Hematopoietic multipotent progenitor cell treated with erythropoietin and hydrocortisone succinate and interleukin-3 and kit ligand, for 8 days (in vitro differentiated cells): ENCODE measurements at places on chromosomes 6 and 20.
A peak's percentile ranks its signal among the peaks of the same experiment; 100 is the strongest.

DNA sequence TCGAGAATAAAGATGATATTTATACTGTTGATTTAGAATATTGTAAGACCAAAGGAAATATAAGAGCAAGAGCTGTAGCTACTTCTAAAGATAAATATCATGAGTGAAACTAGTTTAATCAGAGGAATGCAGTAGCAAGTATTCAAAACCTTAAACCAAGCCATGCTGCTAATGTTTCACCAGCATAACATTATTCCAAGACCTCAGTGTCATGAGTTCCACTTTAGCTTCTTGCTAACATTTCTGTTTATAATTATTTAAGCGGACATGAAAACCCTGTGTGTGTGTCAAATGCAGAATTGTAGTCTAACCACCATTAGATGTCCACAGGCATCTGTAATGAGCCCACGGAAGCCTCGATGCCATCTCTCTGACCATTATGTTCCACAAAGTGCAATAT is 752.6 kb upstream of the MARCKS start:
- no peak for DNase-seq

- DNase-seq = no peak
Measured at GRCh38 chr20:5842465-5842864, 92.3 kb downstream of the SHLD1 start.

DNA sequence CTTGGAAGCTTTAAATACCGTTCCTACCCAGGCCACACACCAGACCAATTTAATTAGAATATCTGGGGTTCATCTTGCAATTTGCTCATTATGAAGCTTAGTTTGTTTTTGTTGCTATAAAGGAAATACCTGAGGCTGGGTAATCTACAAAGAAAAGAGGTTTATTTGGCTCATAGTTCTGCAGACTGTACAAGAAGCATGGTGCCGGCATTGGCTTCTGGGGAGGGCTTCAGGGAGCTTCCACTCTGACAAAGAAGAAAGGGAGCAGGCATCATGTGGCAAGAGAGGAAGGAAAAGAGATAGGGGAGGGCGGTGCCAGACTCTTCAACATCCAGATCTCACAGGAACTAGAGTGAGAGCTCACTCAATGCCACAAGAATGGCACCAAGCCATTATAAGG is 73.6 kb downstream of the RNF182 start:
- DNase-seq = no peak

DNA sequence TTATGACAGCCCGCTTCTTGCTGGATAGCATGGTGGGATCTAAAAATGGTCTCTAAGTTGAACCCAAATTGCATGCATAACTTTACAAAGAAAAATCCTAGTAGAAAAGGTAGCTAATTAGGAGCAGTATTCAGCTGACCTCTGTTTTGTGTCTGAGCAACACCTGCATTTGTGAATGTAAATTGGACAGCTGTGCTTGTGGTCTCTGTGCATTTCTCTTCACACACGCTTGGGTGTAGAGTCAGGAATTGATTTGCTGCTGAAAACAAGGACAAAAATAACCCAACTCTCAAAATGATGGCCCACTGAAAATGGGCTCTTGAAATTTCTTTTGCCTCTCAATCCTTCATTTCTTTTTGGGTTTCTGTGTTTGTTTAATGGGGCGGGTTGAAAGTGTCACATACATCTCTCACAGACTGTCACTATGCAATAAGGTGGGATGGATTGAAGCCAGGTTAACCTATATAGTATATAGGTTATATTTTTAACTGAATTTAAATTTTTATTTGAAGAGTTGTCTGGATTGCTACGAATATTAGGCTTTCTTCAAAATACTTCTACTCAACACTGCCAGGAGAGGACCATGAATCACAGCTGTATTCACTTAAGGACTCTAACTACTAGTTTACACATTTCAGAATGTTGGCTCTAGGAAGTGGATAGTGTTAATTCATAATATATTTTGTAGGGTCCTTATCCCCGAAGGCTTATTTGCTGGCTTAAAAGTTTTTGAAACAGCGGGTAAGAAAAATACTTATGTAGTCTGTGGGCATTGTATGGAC is 46.5 kb downstream of the SOBP start:
- no peak for DNase-seq

DNA sequence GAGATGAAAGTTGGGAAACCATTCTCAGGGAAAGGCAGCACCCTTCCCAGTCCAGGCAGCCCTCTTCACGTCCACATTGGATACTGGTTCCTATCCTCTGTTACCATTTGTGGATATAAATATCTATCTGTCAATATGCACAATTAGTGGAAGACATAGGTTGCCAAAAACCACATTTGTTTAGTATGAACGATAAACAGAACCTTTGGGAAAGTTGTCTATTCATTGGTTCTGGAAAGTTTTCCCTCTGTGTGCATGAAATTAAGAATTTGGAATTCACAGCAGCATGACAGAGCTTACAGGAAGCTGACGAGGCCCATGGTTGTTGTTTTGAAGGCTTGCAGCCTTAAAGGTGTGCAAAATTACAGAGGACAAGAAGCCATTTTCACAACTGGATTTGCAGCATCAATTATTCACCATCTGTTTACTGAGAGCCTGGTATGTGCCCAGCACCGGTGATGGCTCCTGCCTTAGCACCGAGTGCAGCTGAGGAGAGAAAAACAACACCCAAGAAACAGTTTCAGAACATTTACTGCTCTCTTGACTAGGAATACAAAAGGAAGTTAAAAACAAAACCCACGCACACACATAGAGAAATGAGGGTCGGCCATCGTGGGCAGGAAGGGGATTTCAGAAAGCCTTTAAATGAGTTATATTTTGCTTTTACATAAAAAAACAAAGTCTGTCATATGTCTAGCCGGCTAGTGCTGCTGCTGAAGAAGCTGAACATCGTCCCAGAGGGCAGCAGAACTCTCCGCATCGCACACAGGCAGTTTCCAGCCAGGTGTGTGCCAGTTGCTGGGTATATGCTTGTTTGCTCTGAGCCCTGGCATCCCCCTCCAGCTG is 319.6 kb downstream of the FARS2 start:
- no peak for DNase-seq

- no peak for DNase-seq
Measured at GRCh38 chr6:10323018-10323417, 91.9 kb downstream of the TFAP2A start.

GRCh38 chr6:71412559-71413140 is 124.0 kb downstream of the OGFRL1 start:
- DNase-seq = no peak

DNA sequence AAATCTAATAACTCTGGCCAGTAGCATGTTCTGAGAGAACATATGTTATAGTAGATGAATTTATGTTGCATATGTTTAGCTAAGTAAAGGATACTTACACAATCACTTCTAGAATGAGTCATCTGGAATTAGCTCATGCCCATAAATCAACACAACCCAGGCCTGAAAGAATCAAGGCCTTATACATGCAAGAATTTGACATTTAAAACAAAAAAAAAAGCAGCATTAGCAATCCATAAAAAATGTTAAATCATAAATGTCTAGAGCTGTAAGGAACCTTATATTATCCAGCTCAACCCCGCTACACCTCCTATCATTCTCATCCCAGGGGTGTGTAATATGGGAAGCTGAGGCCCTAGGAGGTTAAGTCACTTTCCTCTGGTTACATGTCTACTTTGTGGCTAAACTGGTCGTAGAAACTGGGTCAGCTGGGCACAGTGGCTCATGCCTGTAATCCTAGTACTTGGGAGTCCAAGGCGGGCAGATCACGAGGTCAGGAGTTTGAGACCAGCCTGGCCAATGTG is 105.2 kb upstream of the CARMIL1 start:
- no peak for DNase-seq

DNA sequence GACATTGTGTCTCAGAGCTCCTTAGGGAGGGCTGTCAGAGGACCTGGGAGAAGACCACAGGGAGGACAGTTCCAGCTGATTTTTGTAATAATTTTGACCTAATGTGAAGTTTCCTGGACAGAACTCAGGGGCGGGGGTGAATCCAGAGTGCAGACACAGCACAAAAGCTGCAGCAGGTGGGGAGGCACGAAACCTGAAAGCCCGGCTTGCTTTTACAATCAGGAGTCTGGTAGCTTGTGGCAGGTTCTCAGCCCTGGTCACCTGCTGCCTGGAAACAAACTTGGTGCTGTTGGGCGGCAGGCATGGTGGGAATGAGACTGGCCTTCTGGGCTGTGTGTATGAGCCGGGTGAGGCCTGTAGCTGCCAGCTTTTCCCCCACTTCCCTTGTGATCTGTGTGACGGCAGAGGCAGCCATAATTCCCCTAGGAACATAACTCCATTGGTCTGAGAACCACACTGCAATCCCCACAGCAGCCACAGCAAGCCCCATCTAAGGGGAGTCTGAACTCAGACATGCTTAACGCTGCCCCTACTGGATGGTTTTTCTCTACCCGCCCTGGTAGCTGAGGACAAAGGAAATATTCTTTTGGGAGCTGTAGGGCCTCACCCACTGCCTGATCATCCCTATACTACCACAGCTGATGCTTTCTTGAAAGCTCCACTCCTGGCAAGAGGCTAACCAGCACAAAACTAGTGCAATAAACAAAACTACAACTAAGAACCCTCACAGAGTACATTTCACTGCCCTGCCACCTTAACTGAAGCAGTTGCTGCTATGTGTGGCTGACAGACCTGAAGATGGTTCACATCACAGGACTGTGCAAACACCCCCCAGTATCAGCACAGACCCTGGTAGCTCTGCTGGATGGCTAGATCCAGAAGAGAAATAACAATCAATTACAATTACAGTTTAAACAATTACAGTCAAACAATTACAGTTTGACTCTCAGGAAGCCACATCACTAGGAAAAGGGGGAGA is 1055.1 kb upstream of the GJE1 start:
- peak; percentile 13 for DNase-seq

DNA sequence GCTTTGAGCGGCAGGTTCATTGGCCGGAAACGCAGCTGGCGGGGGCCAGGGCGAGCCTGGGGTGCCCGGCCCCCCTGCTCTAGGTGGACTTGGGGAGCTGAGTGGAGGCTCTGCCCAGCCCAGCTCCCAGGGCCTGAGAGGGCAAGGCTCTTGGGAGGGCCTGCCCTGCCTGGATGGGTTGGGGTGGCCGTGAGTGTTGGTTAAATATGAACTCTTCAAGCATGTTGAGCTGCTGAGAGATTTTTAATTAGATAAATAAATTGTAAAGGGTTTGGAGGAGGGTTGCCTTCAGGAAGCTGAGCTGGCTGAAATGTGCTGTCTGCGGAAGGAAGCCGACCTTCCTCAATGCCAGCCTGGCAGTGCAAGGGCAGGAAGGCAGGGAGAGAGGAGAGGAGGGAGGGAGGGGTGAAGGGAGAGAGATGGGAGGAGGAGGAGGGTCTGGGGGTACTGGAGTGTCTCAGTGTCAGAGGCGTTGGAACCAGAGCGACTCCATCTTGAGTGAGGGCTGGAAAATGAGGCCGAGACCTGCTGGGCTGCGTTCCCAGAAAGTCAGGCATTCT is 39.4 kb upstream of the PMEPA1 start:
- no peak for DNase-seq

DNA sequence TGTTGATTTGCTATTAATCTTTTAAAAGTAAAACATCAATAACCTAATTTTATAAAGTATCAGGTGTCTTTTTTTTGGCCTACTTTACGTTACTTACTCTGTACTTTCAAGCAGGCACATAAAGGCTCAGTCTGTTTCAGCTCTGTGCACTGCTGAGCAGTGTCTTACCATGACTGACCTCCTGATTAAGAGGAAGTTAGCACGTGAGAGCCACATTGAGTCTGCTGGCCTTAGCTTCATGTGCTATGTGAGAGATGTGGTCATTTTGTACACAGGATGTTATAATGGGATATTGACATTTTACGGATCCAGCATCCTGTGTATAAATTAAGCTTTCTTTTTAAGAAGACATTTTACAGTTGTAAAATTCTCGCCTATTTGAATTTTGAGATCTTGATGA is 31.9 kb downstream of the ARID1B start:
- DNase-seq = peak; percentile 44

- no peak for DNase-seq
Measured at GRCh38 chr6:165244524-165245247, 64.7 kb downstream of the C6orf118 start.

GRCh38 chr20:5884465-5885335 is 65.6 kb downstream of the TRMT6 start:
- no peak for DNase-seq

GRCh38 chr20:55058938-55059337 is 583.5 kb downstream of the DOK5 start:
- no peak for DNase-seq

DNA sequence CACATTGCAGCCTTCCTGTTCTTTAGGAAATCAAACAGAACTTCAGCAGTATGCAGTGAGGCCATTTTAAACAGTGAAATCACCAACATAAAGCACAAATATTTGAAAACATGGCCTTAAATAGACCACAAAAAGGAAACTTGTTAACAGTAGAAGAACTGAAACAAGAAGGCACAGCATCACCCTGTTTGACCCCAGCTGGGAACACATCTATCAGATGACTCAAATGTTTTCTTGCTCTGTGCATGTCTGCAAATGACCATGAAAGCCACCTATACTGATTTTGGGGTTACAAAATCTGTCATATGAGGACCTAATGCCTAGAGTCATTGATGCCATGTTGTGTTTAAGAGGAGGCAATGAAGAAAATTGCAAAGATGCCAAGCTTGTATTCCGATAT is 123.8 kb upstream of the ADGRF1 start:
- DNase-seq = no peak

GRCh38 chr6:42727087-42727611 is 4.8 kb upstream of the PRPH2 start:
- no peak for DNase-seq

DNA sequence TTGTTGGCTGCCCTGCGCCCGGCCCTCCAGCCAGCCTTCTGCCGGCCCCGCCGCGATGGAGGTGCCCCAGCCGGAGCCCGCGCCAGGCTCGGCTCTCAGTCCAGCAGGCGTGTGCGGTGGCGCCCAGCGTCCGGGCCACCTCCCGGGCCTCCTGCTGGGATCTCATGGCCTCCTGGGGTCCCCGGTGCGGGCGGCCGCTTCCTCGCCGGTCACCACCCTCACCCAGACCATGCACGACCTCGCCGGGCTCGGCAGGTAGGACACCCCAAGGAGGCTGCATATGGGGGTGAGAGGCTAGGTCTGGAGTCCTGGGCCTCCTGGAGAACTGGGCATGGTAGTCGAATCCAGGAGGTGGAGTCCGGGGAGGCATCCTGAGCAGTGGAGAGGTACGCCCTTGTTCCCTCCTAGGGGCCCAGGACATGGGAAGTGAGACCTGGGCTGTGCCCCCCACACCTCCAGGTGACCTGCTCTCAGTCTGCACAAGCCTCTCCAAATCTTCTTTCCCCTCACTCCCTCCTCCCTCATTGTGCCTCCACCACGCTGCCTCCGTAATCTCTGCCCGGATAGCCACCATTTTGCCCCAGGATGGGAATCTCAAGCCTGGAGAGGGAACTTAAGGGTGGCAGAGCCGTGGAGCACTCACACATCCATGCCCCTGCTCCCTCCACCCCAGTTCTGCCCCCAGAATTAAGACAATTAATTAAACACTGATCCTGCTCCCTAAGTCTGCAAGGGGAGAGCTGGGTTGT is 541 bp downstream of the CDC25B start:
- DNase-seq = no peak
